ENCODE measurements at places on chromosomes 5 and 9.

DNA sequence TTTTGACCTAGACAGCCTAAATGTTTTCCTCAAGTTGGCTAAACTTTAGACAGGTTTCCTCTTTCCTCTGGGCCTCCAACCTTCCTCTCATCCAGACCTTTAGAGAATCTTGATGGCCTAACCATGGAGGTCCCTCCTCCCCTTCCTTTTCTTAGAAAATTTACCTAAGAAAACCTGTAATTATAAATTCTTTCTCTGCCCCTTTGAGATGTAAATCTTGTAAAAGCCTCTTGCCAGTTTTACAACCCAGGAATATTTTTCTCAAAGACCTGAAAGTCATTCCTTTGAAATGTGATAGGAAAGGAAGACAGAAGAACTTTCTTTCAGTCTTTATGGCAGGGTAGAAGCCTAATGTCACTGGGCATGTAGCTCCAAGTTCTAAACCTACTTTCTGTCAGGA is 1752.6 kb upstream of the C9orf72 start:
- no peak for DNase-seq

DNA sequence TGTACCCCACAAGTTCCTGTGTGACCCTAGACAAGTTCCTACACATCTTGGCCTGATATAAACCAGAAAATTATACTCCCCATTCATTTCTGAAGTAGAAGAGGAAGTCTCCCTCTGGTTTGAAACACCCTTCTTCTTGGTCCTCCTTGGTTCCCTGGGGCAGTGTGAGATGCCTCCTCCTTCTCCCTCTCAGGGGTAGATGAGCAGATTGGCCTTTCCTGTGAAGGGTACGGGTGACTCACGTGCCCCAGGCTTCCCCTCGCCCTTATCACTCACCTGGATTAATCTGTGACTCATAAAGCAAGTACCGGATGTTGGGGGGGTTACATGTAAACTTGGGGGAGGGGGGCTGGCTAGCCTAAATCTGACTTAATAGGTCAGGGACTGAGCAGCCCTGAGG is 11.1 kb upstream of the AQP3 start:
- no peak for DNase-seq

DNA sequence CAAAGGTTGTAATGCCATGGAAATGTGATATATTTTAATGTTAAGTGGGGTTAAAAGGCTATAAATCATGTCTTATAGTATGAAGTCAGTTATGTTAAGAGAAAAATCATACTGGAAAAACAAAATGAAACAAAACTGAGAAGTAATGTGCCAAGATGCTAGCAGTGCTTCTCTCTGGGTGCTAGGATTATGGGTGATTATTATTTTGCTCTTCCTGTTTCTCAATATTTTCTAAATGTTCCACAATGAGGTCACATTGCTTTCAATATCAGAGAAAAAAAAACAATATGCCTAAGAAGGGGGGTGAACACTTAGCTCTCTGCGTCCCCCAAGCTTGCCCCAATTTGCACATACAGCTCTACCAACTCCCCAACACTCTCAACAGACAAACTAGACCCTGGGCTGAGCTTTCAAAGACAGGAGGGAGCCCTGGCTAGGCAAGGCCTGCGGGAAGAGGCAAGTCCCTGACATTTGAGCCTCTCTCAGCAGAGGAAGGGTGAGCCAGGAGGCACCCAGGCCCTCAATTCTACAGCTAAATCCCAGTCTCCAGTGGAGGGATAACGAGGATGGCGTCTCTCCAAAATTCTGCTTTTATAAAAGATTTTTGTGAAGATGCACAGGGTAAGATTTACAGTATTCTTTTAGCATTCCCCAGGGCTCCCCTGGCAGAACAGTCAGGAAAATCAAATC is 24.4 kb downstream of the WHRN start:
- no peak for DNase-seq

DNA sequence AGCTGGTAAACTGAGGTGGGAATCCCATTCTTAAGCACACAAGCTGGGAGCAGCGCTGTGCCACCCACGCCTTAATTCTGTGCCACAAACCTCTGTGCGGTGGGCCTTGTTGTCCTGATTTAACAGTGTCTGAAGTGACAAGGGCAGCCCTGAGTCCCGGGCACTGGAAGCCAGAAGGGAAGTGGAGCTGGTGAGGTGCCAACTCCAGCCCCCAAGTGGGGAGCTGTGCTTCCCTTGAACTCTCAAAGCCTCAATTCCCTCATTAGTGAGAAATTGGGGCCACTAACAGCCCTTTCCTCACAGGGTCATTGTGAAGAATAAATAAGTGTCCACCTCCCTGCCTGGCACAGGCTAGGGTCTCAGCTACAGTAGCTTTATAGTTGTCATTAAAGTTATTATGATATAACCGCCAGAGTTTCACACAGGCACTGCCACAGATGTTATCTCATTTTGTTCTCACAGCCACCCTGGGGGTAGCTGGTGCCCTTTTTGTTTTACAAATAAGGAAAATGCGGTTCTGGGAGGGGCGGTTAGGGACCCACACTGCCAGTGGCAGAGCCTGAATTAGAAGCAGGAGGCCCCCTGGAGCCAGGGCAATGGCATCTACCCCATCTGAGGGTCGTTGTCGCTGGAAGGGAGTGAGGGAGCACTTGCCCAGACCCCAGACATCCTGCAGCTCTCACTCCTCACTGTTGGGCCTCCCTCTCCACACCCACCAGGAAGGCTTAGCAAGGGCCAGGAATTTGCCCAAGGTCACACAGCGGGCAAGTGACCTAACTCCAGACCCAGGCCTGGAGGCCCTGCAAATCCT is 2.1 kb upstream of the TLX3 start:
- no peak for DNase-seq

- DNase-seq: no peak
Measured at GRCh38 chr5:133688391-133688790, 76.0 kb upstream of the FSTL4 start.

DNA sequence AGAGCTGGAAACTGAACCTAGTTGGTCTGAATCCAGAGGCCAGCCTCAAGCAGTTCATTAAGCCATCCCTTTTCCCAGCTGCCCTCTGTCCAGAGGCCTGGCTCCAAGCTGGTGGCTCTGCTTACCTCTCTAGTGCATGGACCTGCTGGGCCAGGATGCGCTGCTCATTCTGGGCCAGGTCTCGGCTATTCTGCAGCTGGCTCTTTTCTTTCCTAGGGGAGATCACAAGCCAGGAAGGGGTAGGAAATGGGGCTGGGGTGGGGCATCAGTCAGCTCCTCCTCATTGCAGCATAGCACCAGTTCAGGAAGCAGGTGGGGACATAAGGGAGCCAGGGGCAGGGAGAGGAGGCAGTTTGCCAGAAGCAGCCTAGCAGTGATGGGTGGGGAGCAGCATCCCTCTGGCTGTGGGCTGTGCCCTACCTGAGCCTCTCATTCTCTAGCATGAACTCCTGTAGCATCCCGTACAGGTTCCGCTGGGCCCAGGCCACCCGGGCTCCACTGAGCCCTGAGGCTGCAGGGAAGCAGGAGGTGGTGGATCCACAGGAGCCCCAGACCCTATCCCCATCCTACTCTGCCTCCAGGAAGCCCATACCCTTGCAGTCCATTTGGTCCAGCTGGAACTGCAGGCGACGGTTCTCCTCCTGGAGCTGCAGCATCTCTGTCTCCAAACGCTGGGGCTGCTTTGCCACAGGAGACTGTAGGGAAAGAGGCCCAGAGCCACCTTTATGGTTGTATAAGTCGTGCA is 5.2 kb downstream of the KIF12 start:
- no peak for DNase-seq

DNA sequence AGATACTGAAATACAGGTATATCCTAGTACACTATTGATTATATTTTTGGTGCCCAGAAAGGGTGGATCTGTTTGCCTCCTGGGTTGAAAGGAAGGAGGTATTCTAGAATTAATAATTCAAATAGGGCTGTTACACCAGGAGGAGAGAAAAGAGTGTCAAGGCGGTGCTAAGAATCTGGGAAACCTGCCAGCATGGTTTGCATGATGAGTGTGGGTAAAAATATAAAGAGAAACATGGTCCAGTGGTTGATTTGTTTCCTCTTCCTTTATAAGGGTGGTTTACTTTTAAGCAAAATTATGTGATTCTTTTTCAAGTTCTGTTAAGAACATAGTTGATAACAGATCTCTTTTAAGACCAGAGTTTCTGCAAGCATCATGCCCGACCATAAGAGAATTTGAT is 69.4 kb upstream of the NFIB start:
- DNase-seq: peak; percentile 30

DNA sequence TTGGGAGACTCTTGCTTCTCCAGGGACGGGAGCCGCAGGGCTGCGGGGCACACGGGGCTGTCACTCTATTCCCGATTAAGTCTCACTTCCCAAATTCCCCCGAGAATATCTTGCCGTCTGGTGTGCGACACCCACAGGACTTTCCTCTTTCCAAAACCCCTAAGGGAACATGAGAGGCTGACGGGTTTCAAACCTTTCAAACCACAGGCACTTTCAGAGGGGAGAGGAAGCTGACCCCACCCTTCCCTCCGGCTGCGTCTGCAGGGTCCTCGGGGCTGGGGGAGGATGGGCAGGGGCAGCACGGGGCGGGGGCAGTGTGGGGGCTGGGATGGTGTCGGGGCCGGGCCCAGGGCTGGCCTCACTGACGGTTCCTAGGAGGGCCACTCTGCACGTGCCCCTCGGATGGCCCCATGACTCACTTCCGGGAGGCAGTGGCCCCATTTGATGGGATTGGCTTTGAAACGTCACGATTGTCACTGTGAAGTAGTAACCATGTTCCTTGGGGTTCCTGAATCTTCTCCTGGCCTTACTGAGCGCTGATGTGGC is 38.2 kb downstream of the SLC9A3 start:
- DNase-seq: no peak

- no peak for DNase-seq
Measured at GRCh38 chr5:10902145-10902544, 141.1 kb upstream of the DAP start.

DNA sequence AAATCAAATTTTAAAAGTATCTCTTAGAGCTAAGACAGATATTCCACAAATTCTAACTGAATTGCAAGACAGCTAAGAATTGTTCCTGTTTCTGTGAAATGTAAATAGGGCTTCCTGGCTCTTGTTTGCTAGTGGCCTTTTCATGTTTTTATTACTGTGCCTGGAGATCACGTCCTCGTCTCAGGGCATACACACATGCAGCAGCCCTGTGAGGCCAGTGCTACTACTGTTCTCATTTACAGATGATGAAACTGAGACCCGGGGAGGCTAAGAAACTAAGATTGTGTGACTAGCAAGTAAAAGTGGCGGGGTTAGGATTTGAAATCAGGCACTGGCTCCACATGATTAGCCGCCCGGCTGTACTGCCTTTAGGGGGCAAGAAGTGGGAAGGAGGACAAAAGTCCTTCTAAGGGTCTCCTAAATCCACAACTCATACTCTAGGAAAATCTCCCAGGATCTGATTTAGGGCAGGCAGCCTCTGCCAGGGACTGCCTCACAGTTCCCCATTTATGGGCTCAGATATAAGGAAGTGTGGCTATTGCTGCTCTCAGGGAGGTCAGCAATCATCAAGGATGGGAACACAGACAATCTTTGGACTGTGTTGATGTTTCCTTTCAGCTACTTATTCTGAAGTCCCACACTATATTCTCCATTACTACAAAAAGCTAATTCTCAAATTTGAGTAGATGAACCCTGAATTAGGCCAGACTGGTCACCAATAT is 7.9 kb downstream of the PRUNE2 start:
- DNase-seq: no peak

- DNase-seq: no peak
Measured at GRCh38 chr9:127982912-127983311, 2.1 kb upstream of the EEIG1 start.

- DNase-seq: no peak
Measured at GRCh38 chr9:98172604-98173003, 19.8 kb downstream of the CORO2A start.

GRCh38 chr9:108838017-108838416 is 17.8 kb downstream of the ACTL7B start:
- DNase-seq: no peak

- DNase-seq: no peak
Measured at GRCh38 chr5:37207802-37208201, 41.4 kb downstream of the CPLANE1 start.

- DNase-seq: no peak
Measured at GRCh38 chr9:20754556-20754955, 70.5 kb downstream of the FOCAD start.

GRCh38 chr9:2158766-2159430 is 143.8 kb downstream of the SMARCA2 start:
- no peak for DNase-seq

DNA sequence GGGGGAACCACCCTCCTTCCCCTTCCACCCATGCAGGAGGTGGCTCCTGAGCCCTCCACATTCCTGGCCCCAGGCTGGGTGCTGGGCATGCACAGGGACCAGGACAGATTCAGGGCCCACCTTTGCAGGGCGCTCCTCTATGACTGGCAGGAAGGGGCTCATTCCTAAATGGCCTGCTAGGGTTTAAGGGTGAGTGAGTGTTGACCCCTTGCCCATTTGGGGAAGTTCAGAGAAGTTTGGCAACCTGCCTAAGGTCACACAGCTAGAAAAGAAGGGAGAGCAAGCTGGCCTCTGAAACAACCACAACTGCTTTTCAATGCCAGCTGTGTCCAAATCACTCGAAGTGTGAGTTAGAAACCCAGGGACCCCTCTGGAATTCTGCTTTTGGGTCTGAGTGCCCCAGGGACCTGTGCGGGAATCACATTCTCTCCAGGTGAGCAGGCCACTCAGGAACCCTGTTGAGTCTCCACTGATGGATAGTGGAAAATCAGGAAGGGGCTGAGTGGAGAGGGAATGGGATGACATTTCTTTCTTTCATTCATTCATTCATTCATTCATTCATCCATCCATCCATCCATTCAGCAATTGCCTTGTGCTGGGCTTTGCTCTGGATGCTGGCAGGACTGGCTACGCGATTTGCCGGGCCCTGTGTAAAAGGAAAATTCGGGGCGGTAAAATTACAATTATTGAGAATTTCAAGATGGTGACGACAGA is 191.9 kb downstream of the C9orf50 start:
- DNase-seq: no peak

GRCh38 chr9:94783102-94783682 is 56.7 kb downstream of the AOPEP start:
- DNase-seq: peak; percentile 29

- DNase-seq: no peak
Measured at GRCh38 chr9:4277531-4277991, 22.3 kb downstream of the GLIS3 start.

- DNase-seq: no peak
Measured at GRCh38 chr9:96192710-96193109, 109.3 kb downstream of the HSD17B3 start.

GRCh38 chr5:34608859-34609648 is 47.1 kb upstream of the RAI14 start:
- no peak for DNase-seq
